Right forelimb (tissue), 1 donor: ENCODE measurements at places on chromosomes 3 and 15.

DNA sequence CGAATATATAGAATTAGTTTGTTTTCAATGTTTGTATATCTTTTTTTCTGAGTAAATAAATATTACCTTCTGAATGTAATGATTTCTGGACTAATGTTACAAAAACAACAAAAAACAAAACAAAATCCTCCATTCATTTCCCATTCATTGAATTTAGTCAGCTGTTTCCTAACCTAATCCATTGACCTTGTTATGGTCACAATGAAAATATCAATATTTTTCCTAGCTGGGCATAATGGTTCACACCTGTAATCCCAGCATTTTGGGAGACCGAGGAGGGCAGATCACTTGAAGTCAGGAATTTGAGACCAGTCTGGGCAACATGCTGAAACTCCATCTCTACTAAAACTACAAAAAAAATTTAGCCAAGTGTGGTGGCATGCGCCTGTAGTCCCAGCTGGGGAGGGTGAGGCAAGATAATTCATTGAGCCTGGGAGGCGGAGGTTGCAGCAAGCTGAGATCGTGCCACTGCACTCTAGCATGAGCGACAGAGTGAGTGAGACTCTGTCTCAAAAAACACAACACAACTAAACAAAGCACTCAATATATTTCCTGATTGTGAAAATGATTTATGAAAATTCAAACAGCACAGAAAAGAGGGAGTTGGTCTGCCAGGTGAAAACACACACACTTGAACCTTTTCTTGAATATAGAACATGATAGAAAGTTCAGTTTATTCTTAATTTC is 23.0 kb upstream of the PLSCR4 start:
- no peak for DNase-seq

DNA sequence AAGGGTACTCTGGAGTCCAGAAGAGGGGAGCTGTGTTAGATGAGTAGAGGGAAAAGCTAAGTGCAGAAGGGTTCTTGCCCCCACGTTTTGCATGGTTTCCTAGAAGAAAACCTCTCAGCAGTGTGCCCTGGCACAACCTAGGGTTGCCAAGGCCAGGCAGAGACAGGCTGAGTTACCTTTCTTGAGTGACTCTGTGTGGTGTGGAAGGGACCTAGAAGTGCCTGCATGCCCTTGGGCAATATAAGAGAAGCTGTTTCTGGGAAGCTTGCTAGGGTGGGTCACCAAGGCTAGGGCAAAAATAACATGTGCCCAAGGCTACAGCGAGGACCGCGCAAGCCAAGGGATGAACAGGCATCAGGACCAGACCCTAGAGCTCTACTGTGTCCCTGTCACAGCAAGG is 3.4 kb upstream of the SAMD7 start:
- DNase-seq = no peak

DNA sequence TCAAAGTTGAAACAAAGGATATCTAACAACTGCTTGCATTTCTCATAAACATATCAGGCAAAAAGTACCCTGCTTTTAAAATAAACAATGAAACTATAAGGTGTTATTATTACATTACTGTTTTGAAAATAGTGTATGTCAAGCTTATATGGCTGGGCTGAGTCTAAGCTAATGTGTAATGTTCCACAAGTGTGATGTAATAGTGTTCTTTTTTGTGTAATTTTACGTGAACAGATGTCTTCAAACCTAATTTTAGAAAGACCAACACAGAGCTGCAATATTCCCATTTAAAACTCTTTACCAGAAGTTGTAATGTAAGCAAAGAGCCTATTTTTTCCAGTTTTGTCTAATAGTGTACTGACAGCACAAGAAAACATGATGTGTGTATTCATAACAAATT is 34.0 kb downstream of the MINDY2 start:
- DNase-seq = no peak

DNA sequence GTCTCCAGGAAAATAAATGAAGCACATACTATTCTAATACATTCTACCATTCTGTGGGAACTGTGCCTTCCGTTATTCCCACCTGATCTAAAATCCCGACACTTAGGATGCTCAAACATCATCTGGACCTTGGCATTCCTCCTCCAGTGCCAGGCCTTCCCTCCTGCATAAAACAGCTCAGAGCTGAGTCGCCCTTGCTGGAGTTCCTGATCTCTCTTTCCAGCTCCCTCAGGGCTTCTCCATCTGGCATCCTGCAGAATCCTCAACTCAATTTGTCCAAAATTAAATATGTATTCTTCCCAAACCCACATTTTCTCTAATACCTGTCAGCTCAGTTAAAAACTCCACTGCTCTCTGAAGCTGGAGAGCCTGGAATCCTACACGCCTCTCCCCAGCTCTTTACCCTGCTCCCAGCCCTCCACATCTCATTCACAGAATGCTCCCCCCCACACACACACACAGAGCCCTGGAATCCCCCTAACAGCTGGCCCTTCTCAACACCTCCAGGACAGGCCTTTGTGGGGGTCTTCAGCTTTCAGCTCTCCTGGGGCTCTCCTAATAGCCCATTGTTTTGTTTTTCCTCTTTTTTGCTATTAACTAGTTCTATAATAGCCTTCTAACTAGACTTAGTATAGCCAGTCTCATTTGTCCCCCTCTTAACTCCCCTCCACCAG is 78.5 kb downstream of the HMG20A start:
- DNase-seq = no peak

GRCh38 chr15:35627696-35628095 is 81.7 kb upstream of the DPH6 start:
- DNase-seq = no peak

GRCh38 chr3:123613543-123613942 is 28.7 kb upstream of the HACD2 start:
- DNase-seq = no peak

- DNase-seq = no peak
Observed at GRCh38 chr3:137222736-137223225, 265.0 kb downstream of the IL20RB start.

DNA sequence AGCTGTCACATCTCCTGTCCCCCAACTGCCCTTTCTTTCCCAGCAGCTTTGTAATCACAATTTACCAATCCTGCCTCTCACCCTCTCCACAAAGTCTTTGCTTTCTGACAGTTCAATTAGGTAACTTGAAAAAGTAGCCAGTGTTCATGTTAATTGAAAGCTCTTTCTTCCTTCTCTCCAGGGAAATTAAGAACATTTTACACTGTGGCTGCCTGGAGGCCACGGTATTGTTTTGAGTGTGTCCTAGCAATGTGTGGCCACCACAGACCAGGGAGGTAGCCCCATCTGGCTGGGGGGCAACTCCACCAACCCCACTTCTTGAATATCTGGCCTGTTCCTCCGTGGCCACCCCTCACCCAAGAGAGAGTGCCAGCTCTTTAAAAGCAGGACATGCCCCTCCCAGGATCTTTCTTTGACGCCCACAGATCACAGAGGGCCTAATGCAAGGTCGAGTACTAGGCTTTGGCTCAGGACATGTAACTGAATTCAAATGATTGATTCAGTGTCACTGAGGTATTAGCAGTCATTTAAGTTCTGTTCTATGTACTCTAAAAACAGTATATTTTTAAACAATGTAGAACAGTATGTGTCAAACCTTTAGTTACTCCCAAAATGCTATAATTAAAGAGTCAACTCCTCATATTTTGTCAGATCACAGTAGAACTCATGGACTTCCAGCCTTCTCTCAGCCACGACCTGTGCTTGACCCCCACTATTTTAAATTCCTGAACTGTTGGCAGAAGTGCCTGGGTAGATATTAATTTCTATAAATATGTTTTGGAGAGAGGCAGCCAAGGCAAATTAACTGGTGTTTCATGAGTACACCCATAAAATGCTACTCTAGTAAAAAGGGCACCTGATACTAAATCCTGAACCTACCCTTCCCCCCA is 164.5 kb downstream of the TNIK start:
- DNase-seq = no peak

- no peak for DNase-seq
Observed at GRCh38 chr3:56111606-56112304, 356.5 kb downstream of the ERC2 start.

DNA sequence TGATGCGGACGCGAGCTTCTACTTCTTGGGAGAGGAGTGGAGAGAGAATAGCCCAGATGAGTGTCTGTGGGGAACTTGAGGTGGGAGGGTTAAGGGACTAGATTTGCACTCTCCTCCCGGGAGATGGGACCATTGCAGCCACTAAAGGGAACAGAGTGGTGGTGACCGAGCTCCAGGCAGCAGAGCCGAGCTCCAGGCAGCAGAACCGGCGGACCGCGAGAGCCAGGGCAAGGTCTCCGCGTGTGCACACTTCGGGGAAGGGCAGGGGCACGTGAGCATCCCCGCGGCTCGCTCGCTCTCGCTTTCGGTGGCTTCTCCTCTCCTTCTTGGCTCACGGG is 1.1 kb downstream of the IGDCC3 start:
- DNase-seq = no peak

- no peak for DNase-seq
Observed at GRCh38 chr3:108044699-108045098, 46.1 kb downstream of the CD47 start.
